ENCODE measurements at places on chromosomes 12 and 14. TPM values are rescaled to one million over a fixed set of nuclear protein-coding genes. Genes with fewer than 3 reads are reported as not detected.
A peak's percentile ranks its signal among the peaks of the same experiment; 100 is the strongest.

The ATL1 gene
- total RNA-seq: 3.2 TPM

DNA sequence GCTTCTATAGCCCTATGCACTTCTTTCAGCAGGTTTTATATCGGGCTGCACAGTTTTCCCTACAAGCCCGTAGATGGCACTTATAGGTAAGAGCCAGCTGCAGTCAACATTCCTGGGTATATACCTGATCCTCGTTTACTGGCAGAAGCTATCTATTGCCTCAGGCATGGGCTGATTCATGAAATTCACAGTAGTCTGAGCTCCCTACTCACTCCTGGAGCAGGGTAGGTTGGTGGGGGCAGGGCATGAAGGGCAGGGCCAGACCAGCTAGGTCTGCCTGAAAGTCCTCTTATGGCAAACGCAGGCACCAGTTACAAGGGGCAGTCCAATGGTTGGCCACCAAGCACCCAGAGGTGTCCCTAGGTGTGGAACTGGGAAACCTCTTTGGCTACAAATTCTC is 345.8 kb downstream of the RPS29 start:
- DNase-seq: peak; percentile 38

- no peak for DNase-seq
Measured at GRCh38 chr12:9907769-9908168, 24.4 kb downstream of the CLEC2A start.

The PIGH gene
- total RNA-seq: 9.4 TPM

DNA sequence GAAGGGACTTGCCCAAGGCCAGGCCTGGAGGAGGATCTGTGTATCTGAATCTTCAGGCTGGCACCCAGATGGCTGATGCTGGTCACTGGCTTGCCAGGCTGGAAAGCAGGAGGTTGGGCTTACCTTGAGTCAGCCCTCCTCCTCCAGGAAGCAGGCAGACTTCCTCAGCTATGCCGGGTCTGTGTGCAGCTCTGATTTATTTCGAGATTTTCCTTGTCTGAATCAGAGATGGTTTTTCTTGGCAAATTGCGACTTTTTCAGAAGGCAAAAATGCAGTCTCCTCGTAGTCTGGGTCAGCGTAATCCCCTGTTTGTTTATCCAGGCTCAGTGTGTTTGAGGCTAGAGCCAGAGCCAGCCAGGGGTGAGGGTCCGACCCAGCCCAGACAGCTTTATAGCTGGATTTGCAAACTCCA is 48.9 kb downstream of the SMOC1 start:
- no peak for DNase-seq

GRCh38 chr12:23729359-23729758 is 220.1 kb downstream of the SOX5 start:
- no peak for DNase-seq

- DNase-seq: no peak
Measured at GRCh38 chr14:81137316-81137715, 83.4 kb downstream of the GTF2A1 start.

The ACOT6 gene
- total RNA-seq: not detected

The CEP290 gene
- total RNA-seq: 12.8 TPM

- no peak for DNase-seq
Measured at GRCh38 chr14:88798156-88798555, 5.4 kb upstream of the EML5 start.

The GLS2 gene
- 17.0 TPM for total RNA-seq

The NTF3 gene
- 0.48 TPM for total RNA-seq

The ASCL1 gene
- total RNA-seq: 0.20 TPM

GRCh38 chr12:47828976-47829482 is 9.3 kb upstream of the HDAC7 start:
- peak; percentile 83 for DNase-seq

DNA sequence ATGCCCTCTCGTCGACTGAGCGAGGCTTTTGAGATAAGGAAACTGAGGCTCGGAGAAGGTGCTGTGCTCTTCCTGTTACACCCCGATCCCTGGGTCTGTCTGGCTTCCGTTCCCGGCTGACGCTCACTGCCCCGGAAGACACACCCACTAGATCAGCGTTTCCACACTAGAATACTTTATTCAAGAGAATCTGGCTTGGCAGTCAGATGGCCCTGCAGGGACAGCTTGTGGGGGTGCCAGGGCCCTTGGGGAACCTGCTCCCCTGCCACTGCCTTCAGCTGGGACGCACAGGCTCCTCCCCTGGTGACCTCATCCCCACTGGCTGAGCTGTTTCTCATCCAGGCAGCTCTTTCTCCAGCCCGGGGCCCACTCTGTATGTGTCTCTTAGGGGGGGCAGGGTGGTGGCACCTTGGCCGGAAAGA is 13.7 kb downstream of the PGF start:
- no peak for DNase-seq

DNA sequence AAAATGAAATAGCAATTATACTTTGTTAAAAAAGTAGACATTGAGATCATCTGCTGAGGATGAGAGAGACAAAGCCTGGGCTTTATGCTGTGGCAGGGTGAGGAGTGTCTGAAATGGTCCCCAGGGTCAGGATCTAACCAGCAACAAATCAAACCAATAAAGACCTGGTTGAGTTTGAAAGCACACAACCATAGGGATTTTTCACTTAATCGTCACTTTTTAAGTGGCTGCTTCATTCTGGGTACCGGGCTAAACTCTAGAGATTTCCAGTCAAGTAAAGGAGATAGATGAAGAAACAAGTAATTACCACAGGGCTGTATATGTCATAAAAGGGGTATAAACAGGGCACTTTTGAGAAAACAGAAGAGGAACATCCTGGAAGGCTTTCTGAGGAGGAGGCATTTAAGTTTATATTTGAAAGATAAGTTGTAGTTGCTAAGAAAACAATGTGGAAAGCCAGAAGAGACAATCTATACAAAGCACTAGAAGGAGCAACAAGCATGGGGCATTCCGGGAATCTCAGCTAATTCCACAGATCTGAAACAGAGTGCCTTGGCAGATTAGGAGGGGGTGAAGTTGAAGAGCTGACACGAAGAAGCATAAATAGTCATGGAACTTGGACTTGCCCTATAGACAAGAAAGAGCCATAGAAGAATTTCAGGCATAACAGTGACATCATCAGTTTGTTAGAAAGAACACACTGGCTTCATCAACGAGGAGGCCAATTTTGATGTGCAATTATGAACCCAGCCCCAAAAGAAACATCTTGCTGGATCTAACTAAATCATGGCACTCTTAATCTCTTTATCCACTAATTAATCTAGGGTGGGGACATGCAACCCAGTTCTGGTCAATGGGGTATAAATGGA is 46.9 kb upstream of the FRS2 start:
- DNase-seq: no peak

DNA sequence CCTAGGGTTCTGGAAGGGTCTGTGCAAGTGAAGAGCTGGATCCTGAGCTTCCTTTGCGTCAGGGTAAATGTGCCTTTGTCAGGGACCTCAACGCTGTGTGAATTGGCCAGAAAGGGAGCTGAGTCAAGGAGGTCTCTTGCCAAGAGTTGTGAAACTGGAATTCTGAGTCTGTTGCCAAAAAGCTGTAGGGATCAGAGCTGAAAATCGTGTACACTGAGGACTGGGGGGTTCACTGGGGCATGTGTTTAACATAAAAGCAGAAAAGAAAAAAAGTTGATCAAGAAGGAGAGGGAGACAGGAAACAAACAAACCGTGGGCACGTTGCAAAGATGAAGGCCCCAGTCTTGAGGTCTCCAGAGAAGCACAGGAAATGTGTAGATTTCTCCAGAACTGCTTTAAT is 1081.5 kb downstream of the VRK1 start:
- DNase-seq: no peak

The B4GALNT3 gene
- 23.3 TPM for total RNA-seq

The INHBC gene
- total RNA-seq: not detected

The GNG2 gene
- 7.0 TPM for total RNA-seq

The EMP1 gene
- 0.75 TPM for total RNA-seq

GRCh38 chr14:44135972-44136371 is 371.1 kb downstream of the FSCB start:
- DNase-seq: no peak

DNA sequence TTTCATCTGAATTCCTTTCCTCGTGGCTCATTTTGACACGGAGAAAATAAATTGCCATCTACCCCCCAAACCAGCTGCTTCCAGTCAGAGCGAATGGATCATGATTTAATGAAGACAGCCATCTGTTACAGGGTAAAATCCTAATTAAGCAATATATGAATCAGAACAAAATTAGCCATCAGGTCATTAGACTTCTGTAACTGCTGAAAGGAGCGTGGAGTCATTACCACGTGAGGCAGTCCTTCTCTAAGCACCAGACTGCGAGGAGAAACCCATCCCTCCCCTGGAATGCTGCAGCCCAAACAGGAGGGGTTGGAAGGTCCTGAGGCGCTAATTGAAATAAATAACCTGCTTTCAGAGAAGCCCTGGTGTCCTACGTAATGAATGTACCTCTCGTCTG is 51.1 kb upstream of the TCL1A start:
- no peak for DNase-seq

DNA sequence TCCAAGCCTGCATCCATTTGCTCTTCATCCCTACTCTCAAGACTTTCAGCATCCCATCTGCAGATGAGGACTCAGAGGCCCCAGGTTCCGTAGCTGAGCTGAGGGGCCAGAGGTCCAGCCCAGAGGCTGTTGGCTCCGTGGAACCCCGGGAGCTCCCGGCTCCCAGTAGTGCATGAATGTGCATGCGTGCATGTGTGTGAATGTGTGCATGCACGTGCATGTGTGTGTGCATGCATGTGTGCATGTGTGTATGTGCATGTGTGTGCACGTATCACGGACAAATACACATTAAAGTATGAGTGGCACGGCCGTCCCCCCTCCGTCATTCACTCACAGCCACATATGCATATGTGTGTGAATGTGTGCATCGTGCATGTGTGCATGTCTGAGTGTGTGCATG is 149.9 kb downstream of the KIF26A start:
- DNase-seq: no peak

Measured in H9 (cell line).